ENCODE measurements at places on chromosomes 11 and 22. TPM values are rescaled to one million over a fixed set of nuclear protein-coding genes. Genes with fewer than 3 reads are reported as not detected.

DNA sequence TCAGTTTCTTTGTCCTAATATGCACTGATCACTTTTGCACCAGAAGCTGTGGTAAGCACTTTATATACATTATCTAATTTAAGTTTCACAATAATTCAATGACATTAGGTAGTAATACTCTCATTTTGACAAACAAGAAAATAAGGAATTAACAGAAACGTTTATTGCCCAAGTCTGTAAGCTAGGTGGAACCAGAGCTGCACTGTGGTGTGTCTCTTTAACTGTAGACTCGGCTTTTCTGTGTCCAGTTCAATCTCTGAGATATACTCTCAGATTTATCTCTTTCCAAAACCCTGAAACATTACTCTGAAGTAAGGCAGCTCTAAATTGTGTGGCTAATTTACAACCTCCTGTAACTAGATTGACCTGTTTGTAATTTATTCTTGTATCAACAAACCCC, 101.1 kb downstream of the MUC15 start:
- no peak for DNase-seq

- DNase-seq, result no peak
Measured at GRCh38 chr11:121249039-121249663, 43.4 kb upstream of the SC5D start.

DNA sequence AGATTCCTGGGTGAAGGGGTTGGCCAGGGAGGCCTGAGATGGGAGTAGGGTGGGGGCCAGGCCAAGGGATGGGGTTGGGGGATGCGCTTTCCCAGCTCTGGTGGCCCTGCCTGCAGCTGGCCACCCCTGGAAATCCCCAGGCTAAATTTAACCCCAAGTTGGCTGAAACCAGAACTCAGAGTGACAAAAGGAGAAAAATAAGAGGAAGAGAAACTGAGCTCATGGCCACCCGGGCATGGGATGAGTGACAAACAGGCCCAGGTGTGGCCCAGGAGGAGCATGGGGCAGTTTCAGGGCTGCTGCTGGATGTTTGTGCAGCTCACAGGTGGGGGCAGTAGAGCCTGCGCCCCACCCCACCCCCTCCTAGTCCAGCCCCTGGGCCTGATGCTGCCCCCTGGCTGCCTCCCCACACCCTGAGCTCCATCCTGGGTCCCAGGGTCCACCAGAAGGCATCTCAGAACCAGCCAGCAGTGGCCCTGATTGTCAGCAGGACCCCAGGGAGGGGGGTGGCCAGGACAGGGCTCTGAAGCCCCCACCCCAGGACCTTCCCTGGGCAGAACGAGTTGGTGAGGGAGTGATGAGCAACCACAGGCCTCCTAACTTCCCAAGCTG, 48.0 kb downstream of the IGLL5 start:
- DNase-seq, result peak; percentile 74

Gene PKP3
- 2.5 TPM for total RNA-seq

Gene NOX4
- 1.8 TPM for total RNA-seq

Gene FOSL1
- 13.0 TPM for total RNA-seq

Measured in osteoblast (primary cell).